ENCODE measurements at places on chromosomes 6 and 20.
A peak's percentile ranks its signal among the peaks of the same experiment; 100 is the strongest.

- no peak for DNase-seq
These were observed 109.3 kb downstream of the DNAH8 start for GRCh38 chr6:38824243-38824894.

DNA sequence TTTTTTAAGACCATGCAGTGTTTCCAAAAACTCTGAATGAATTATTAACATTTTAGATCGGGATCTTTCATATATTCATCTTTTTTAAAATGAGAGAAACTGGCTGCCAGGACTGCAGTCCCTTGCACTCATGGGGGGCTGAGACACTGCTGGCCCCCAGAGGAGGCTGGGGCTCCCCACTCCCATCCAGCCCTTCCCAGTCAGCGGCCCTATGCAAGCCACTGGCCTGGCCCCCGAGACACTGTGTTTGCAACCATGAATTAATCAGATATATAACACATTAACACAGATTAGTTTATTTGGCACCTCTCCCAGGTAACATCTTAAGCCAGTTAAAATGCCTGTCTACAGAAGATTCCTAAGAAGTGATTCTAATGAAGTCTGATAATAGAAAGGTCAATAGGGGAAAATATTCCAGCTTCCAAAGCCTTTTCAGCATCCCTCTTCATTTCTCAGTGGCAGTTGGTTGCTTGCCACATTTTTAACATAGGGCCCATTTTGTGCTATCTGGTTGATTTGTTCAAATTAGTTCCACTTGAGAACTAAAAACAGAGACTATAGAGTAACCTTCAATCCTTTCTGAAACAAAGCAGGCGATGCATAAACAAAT, 184.4 kb upstream of the FBXL4 start:
- DNase-seq, result no peak

DNA sequence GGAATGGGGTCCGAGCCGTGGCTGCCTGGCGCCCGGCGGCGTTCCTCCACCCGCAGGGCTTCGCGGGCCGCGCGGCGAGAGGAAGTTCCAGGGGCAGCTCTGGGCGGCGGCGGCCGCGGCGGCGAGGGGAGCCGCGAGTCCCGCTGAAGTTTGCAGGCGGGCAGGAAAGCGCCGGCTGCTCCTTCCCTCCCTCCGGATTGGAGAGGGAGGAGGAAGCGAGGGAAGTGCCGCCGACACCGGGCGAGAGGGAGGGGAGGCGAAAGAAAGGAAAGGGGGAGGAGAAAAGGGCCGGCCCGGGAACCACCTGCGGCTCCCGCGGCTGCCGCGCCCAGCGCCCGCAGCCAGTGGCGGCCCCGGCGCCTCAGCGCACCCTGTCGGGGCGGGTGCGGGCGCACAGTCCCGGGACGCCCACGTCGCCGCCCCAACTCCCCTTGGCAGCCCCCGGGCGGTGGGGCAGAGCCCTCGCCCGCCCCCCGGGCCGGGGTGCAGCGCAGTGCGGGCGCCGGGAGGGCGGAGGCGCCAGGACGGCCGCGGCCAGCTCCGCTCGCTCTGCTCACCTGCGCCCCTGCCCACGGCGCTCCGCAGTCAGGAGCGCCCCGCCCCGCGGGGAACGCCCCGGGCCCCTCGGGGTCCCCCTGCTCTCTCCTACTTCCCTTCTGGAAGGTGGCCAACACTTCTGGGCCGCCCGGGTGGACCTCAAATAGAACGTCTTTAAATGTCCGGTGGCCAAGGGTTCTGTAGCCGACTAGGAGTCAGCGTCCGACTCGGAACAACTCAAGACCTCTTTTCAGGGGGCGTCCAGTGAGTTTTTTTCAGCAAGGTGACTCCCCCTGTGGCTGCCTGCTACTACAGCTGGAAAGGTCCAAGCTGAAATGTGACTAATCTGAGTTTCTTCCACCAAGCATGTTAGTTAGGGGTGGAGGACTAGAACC, 80.3 kb upstream of the CCDC28A start:
- DNase-seq, result peak; percentile 38

GRCh38 chr6:165243801-165244200, 65.6 kb downstream of the C6orf118 start:
- no peak for DNase-seq

DNA sequence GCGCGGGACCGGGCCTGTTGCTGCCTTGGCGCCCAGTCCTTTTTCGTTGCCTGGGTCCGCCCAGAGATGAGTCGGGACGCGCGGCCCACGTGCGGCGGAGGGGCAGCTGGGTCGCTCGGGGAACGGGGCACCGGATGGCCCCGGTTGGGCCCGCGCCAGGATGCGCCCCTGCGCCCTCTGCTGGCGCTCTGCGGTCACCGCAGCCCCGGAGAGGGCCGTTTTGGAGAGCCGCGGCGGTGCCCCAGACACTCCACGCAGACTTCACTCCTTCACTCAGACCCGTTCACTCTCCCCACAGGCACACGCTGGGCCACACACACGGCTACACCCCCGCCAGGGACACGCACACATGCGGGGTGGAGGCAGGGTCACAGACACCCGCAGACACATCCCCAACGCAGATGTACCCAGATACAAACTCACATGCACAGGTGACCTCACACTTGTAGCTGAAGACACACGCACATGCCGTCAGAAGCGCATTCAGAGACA, 38.8 kb downstream of the SRC start:
- peak; percentile 87 for DNase-seq

DNA sequence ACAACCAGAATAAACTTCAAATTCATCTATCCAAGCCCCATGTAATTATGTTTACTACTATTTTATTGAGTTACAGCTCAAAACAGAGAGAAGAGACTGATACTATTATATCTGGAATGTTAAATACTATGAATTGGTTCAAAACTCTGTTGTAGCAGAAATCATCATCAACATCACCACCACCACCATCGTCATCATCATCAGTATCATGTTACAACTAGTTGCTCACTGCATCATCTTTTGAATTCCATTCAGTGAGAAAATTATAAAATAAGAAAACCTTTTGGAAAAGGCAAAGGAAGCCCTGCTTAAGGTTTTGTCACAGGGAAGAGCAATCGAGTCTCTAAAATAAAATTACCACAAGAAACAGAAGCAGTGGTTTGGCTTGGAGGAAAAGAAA, 36.2 kb upstream of the THEMIS start:
- DNase-seq, result no peak

DNA sequence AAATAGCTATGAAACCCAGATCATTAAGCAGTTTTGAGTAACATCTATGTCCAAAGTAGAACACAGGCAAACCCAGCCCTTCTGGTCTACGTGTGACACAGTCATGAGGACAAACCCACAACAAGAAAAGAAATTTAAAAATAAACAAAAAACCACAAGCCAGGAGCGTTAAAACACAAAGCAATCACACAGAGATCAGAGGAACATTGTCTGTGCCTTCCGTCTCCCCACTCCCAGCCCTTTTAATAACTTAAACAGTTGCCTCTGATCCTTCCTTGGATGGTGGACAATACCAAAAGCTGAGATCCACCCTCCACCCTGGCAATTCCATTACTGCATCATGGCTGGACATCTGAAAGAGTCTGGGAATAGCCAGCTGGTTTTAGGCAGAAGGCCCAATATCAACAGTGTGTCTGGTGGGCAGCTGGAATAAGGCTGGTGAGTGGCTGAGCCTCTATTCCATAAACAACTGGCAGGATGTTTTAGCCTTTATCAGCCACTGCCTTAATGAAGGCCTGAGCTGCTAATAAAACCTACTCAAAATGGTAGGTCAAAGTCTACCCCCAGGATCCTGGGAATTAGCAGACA, 15.7 kb upstream of the LAMA4 start:
- no peak for DNase-seq

DNA sequence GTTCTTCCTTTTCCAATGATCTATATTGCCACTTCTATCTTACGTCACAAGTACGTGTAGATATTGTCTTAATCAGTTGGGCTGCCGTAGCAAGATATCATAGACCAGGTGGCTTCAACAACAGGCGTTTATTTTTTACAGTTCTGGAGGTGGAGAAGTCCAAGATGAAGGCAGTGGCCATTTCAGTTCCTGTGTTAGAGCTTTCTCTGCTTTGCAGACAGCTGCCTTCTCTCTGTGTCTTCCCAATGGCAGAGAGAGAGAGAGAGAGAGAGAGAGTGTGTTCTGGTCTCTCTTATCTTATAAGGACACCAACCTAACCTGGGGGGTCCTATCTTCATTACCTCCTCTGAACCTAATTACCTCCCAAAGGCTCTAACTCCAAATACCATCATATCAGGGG, 8.3 kb downstream of the HSF2 start:
- DNase-seq, result no peak

- DNase-seq, result peak; percentile 53
These were observed at the start of gene DEFB123 for GRCh38 chr20:31440012-31440659. TSS of gene DEFB123 (plus strand) at chr20:31440632. CDS start at chr20:31440699, 67 bp downstream.

DNA sequence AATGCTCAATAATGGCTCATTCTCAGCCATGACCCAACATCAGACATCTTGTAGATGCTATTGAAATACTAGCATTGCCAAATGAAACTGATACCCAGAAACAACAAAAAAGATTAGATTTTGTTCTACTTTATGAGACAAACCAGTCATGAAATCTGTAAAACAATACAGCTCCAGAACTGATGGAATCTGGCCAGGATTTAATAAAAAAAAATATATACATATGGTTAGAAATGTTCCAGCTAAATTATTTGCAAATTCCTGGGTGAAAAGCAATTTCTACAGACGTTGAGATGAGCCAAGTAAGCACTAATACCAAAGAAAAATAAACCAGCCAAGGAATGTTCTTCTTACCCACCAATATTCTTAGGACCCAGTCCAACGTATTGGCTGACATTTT, 201.3 kb downstream of the EPHA7 start:
- DNase-seq, result no peak

DNA sequence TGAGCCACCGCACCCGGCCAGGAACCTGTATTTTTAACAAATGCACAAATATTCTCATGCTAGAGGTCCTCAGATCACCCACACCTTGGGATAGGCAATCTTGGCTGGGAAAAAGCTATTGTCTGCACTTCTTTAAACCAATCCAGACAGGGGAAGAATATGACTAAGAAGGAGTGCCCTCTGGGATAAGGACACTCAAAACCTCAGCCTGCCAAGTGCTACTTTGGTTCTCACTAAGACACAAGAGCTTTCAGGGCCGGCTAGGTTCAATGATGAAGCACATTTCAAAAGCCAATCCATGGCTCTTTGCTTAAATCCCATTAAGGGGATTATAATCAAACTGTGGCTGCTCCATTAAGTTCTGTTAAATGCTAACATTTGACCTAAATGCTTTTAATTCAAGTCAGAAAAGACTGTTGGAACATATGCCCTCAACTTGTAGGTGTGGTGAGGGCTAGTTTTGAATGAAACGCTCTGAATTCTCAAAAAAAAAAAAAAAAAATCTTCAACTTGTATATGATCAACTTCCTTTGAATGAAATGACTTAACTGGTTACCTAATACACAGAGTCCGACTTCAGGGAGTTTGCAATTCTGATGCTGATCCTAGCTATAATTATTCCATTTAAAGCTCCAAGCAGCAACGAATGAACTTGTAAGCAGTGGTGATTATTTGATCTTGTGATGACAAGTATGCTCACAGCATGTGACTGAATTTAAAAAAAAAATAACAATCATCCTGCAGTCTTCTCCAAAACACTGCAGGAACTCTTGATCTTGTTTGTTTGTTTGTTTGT, 56.6 kb downstream of the SLC23A2 start:
- no peak for DNase-seq

DNA sequence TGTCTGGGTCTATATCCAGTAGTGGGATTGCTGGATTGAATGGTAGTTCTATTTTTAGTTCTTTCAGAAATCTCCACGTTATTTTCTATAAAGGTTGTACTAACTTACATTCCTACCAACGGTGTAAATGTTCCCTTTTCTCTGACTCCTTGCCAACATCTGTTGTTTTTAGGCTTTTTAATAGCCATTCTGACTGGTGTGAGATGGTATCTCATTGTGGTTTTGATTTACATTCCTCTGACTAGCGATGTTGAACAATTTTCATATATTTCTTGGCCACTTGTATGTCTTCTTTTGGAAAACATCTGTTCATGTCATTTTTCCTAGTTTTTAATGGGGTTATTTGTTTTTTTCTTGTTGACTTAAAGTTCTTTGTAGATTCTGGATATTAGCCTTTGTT, 99.3 kb downstream of the BMP2 start:
- no peak for DNase-seq

GRCh38 chr6:8279041-8279805, 156.1 kb downstream of the SLC35B3 start:
- DNase-seq, result no peak

DNA sequence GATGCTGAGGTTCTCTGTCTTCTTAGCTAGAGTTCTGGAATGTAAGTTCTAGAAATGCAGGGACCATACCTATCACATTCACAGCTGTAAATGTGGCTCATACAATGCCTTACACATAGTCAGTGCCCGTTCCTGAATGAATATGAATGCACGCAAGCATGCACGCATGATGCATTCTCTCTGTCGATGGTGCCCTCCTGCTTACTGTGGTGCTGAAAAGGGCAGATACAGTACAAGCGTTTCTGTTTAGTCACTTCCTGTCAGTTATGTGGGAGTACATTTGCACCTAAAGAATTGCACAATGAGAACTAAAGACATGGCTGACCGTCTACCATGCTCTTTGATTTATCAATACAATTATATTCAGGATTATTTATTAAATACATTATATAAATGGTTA, 152.2 kb upstream of the SOX4 start:
- DNase-seq, result no peak

GRCh38 chr20:57561356-57562279, 708 bp downstream of the PCK1 start:
- no peak for DNase-seq

- no peak for DNase-seq
These were observed 654.7 kb upstream of the FLRT3 start for GRCh38 chr20:14992153-14992552.

- DNase-seq, result no peak
These were observed 18.3 kb downstream of the CCNC start for GRCh38 chr6:99550046-99550748.

DNA sequence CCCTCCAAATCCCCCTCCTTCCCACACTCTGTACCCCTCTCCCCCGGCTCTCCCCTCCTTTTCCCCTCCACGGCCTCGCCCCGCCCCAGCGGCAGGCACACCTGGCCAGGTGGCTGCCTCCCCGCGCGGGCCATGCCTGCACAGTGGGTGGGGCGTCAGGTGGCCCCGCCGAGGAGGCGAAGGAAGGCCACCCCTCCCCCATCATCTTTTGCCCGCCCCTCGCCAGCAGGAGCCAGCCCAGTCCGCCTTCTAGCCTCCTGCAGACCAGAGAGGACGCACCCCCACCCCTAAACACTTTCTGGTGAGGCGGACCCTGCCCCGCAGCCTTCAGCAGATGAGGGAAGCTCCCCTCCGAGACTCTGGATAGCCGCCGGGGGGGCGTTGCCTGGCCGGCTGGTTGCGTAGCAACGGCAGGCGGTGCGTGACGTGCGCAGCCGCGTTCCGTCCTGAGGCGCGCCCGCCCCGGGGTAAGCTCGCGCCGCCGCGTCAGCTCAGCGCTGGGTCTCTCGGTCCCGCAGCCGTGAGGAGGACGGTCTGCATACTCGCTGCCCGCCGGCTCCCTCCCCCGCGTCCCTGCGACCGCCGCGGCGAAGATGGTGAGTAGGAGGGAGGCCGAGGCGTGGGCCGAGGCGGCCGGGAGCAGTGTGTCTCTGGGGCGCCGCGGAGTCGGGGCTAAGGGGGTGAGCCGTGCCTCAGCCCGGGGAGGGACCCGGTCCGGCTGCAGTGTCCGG, at the start of gene DSTN:
DSTN (plus strand) TSS at position 460 of the 731 bp plus-strand sequence; CDS start at position 594, 134 bp downstream.
- DNase-seq, result peak; percentile 90

GRCh38 chr6:136656121-136656520, 105.9 kb upstream of the MAP7 start:
- DNase-seq, result no peak

- no peak for DNase-seq
These were observed 237.8 kb downstream of the LY86 start for GRCh38 chr6:6826095-6826901.

- DNase-seq, result no peak
These were observed 4.1 kb upstream of the SLC2A10 start for GRCh38 chr20:46705378-46705729.
